ENCODE measurements at places on chromosomes 6 and 20.

DNA sequence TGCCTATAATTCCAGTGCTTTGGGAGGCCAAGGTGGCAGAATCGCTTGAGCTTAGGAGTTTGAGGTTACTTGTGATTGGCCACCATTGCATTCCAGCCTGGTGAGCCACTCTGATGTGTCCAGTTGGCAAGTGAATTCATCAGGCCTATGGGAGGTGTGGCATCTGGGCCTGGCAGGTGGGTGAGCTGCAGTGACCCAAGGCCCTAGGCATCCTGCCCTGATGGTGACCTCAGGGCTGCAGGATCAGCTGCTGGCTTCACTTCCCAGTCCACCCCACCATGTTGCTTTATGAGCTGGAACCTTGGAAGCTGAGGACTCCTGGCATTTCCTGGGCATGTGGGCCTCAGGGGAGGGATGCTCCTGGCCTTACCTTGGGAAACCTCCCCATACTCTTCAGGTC is 20.5 kb downstream of the RSPH9 start:
- no peak for DNase-seq

- DNase-seq, result no peak
Observed at GRCh38 chr6:141218583-141218982, 914.1 kb upstream of the GJE1 start.

DNA sequence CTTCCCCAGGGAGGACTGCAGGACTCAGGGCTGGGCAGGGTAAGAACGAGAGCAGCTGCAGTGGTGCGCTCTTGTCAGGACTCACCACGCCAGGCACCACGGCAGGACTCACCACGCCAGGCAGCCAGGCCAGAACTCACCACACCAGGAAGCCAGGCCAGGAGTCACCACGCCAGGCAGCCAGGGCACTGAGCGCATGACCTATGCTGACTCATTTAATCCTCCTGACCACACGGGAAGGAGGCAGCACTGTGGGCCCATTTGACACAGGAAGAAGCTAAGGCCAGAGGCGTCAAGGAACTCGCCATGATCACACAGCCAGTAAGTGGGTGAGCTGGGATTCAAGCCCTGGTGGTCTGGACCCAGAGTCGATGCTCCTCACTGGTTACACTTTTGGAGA is 189.3 kb downstream of the PREX1 start:
- DNase-seq, result no peak

DNA sequence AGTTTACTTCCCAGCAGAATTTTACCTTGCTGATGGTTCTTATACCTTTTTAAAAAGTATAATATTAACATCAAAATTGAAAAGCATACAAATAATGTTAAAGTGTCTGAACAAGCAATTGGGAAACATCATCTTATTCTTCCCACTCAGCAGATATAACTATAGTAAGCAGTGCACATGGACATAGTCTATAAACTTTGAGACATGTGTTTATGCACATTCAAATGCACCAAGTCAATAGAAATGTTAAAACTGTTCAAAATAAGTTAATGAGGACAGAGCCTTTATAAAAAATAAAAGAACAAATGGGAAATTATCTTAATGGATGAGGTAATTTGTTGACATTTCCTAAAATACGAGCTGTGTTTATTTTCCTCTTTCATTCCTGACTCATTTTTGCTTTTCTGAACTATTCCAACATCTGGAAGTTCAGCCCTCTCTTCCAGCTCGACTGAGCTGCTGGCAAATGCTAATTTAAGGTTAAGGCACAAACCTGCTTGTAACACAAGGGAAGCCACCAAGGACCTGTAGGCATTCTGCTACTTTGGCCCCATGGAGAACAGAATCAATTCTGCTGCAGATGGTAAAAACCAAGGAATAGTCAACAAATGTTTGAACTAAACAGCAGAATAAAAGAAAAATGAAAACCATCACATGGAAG is 110.3 kb upstream of the MAP3K4 start:
- no peak for DNase-seq

DNA sequence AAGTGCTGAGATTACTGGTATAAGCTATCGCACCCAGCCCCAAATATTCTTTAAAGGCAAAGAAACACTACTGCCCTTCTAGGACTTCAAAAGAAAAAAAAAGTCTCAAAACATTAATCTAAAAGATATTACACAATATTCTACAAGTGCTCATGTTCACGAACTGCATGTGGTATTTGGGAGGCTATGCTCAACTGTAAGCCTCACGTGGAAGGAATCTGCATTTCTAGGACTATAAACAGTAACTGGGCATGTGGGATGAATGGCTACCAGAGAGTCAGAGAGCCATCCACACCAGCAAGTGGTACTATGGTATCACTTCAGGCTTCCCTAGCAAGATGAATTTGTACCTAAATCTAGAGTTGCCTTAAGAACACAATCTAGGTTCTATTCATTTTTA is 50.0 kb downstream of the FKBP5 start:
- no peak for DNase-seq

DNA sequence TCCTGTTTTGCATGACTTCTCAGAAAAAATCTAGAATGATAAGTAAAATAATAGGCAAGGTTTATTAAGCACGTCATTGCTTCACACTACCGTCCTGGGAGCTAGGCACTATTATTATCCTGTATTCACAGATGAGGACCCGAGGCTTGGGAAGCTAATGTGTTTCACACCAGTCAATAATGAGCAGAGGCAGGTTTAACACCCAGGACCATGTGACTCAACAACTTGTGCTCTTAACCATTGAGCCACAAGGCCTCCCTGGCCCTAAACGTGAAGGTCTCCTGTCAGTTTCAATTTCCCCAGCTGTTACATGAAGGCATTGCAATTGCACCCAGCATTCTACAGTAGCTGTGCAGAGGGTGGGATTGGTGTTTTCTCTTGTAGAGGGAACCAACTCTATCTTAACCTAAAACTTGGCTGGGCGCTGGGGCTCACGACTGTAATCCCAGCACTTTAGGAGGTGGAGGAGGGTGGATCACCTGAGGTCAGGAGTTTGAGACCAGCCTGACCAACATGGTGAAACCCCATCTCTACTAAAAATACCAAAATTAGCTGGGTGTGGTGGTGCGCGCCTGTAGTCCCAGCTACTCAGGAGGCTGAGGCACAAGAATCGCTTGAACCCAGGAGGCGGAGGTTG is 191.2 kb downstream of the BCAS1 start:
- no peak for DNase-seq

- no peak for DNase-seq
Observed at GRCh38 chr6:167856999-167857660, 30.4 kb downstream of the AFDN start.
